ENCODE measurements at places on chromosomes 6 and 20.
A peak's percentile ranks its signal among the peaks of the same experiment; 100 is the strongest.

GRCh38 chr6:37931066-37931465 lies 111.5 kb downstream of the ZFAND3 start:
- no peak for DNase-seq

GRCh38 chr6:30557683-30557981 lies 537 bp downstream of the PRR3 start:
- no peak for DNase-seq

- DNase-seq, result no peak
Measured at GRCh38 chr6:6783721-6784120, 195.2 kb downstream of the LY86 start.

- peak; percentile 97 for DNase-seq
Measured at GRCh38 chr20:37907677-37908401, 4.9 kb downstream of the VSTM2L start.

DNA sequence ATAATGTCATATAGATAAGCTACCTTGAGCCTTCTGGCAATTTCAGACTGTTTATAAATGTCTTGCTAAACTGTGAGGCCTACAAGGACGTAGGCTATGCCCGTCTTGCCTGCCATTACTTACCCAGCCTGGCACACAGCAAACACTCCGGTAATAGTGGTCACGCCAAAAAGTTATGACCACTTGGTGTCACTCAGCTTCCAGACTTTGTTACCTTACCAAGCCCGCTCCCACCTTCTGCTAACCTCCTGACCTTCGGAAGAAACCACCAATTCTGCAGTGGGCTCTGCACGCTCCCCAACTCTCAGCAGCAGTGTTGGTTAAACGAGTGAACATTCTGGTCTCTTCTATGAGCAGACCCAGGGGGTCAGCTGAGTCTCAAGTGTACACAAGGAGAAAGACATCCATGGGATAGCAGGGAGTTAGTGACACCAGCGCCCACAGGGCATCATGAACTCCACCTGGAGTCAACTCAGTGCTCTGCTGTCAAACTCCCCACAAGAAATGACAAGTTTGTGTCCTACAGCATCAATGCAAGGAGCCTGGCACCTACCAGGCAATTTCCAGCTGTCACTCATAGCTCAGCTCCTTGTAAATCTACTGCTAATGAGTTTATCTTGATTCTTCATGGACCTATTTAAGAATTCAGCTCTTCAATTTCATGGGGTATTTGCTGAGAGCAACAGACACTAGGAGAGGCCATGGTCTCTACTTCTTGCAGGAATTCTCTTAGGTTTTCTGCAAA lies 119.9 kb downstream of the TTLL2 start:
- DNase-seq, result no peak

DNA sequence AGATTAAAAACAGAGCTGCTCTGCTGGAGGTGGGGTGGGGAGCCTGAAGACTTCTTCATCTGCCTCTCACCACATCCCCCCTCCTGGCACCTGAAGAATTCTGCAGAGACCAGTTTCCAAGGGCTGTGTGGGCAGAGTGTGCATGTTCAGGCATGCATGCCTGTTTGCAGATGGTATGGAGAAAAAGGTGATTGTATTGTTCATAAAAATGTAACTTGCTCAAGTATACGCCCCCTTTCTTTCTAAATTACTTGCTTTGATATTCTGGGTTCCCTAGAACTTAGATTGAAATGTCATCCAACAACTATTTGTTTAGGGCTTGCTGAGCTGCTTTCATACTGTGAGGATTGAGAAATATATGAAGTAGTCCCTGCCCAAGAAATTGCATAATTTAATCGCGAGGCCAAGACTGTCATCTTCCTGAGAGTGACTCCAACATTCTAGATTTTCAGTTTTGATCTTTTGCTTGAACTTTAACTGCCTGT lies 83.6 kb downstream of the LCA5 start:
- DNase-seq, result peak; percentile 24

- no peak for DNase-seq
Measured at GRCh38 chr6:14321992-14322772, 204.6 kb downstream of the CD83 start.

GRCh38 chr20:49915118-49915379 lies 280 bp downstream of the SPATA2 start:
- DNase-seq, result no peak

GRCh38 chr6:39378175-39378959 lies 55.9 kb upstream of the KCNK16 start:
- no peak for DNase-seq

DNA sequence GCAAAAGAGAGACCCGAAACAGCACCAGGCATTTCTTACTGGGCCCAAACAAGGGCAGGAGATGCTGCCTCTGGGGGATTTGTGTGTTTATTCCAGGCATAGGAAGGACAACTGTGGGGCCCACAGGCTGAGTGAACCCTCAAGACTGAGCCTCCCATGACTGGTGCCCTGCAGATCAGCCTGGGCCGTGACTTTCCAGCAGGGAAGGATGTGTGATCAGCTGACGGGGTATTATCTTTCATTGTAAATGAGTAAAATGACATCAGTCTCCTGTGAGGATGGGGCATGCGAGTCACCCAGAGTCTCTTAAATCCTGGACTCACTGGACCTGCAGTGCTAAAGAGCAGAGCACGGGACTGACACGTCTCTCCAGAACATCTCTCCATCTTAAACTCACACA lies 3.9 kb upstream of the TEAD3 start:
- DNase-seq, result no peak

DNA sequence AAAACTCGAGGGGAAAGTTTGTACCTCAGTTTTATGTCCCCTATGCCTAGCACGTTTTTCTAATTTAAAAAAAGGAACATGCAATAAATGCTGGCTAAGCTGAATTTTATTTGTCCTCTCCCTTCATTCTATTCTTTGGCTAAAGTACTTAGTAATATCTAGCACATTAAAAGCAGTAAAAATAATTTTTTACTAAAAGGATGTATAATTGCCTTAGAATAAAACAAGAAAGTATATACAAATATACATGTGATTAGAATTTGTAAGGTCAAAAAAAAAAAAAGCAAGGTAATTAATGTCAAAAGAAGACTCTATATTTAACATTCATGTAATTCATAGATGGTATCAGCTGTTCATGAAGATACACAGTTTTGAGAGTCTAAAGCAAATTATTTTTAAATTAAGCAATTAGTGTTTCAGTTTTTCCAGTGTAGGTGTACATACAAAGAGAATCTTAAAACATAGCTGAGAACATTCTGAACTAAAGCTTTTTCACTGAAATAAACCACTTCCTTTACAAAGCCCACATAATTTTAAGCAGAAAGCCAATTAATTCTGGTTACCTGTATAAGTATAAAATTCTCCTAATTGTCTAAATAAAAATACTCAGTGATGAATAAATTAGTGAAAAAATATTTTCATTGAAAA lies 32.4 kb downstream of the HBS1L start:
- no peak for DNase-seq

DNA sequence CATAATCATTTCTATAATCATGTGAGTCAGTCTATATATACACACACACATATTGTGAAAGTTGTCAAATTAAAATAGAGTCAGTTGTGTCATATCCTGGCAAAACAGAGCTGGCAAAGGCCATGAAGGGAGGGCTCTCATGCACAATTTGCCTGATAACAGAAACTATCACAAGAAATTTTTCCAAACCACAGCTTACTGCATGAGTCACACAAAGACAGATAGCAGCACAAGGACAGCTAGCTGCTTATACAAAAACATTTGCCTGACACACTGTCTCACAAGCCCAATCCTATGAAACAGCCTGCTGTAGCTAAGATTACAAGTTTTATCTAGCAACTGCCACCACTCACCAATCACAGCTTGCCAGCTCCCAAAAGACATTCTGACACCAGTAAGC lies 848.5 kb upstream of the MAN1A1 start:
- peak; percentile 60 for DNase-seq

DNA sequence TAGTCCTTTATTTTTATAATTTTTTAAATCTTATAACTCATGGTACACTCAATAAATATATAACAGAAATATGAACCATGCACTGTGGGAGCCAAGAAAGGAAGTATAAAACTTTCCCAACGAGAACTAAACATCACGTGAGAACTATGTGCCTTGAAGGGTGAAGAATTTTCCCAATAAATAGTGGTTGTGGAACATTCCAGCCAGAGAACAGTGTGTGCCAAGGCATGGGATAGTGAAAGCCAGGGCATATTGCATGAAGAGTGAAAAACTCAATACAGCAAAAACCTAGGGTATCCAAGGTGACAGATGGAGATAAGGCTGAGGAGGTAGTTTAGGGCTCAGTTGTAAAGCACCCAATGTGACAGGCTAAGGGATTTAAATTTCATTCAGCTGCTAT lies 86.1 kb downstream of the SIM1 start:
- DNase-seq, result no peak

DNA sequence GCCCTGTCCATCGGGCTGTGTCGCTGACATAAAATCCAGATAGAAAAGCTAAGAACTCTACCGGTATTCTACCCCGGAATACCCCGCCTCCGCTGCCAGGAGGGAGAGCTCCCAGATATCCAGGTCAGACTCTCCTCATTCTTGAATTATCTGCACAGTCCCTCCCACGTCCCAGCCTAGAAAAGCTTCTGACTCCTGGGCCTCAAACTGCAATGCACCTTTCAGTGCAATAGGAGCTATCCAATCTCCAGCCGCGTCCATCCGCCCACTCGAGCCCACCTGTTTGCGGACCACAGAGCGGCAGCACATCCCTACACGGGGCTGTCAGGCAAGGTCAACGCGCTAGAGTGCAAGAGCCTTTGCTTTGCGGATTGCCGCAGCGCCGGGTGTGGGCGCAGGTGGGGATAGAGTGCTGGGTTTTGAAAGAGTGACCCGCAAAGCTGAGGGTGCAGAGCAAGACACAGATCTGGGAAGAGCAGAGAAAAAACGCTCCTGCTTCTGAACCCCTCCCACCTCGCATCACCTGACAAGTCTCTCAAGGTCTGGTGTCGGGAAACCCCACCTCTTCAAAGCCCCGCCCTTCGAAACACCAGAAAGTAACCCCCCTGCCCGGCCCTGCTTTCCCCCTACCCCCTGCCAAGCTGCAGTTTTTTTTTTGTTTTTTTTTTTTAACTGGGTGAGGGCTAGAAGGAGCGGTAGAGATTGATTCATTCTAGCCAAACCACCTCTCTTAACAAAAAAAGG lies 1.3 kb downstream of the TAPBP start:
- peak; percentile 83 for DNase-seq

Measured in astrocyte of the hippocampus (primary cell).